ENCODE measurements at places on chromosomes 3 and 15.
A peak's percentile ranks its signal among the peaks of the same experiment; 100 is the strongest.

- DNase-seq = no peak
These were observed 77.0 kb downstream of the P3H2 start for GRCh38 chr3:190043741-190044140.

- peak; percentile 14 for DNase-seq
These were observed 28.1 kb downstream of the BCL2A1 start for GRCh38 chr15:79942741-79943481.

DNA sequence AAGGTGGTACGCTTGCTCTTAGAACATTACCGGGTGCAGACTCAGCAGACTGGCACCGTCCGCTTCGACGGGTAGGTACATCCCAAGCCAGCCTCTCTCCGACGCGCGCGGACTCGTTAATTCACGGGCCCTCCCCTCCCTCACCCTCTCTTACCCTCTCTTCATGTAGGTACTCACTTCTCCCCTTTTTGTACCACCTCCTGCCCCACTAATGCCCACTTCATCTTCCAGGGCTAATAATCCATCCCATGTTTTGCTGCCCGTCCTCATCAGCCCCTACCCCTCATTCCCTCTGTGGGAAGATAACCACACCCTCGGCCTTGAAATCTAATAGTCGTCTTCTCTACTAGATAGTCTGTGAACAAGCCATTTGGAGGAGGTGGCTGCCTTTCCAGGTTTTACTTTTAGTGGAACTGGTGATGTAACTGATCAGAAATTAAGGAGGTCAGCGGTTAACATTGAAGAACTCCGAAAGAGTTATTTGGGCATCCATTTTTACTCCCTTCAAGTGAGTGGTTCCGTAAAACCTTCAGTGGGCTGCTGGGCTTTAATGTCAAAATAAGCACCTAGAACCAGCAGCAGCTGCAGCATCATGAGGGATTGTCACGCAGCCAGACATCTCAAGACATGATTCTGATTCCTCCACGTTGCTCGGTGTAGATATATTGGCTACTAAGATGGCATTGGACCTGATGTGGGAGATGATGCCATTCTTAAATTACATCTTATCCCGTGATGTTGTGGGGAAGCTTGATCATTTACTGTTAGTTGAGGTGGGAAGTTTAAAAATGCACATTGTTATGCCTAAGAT lies 1.3 kb downstream of the FEM1B start:
- DNase-seq = peak; percentile 54

GRCh38 chr15:41773332-41773728 lies 954 bp upstream of the MAPKBP1 start:
- no peak for DNase-seq

GRCh38 chr3:169813757-169814517 lies 1.2 kb upstream of the LRRC34 start:
- no peak for DNase-seq

- DNase-seq = peak; percentile 8
These were observed 142.4 kb upstream of the KCNMB2 start for GRCh38 chr3:178393824-178394223.

Measured in mammary epithelial cell (primary cell).